ENCODE measurements at places on chromosomes 7 and 10.

DNA sequence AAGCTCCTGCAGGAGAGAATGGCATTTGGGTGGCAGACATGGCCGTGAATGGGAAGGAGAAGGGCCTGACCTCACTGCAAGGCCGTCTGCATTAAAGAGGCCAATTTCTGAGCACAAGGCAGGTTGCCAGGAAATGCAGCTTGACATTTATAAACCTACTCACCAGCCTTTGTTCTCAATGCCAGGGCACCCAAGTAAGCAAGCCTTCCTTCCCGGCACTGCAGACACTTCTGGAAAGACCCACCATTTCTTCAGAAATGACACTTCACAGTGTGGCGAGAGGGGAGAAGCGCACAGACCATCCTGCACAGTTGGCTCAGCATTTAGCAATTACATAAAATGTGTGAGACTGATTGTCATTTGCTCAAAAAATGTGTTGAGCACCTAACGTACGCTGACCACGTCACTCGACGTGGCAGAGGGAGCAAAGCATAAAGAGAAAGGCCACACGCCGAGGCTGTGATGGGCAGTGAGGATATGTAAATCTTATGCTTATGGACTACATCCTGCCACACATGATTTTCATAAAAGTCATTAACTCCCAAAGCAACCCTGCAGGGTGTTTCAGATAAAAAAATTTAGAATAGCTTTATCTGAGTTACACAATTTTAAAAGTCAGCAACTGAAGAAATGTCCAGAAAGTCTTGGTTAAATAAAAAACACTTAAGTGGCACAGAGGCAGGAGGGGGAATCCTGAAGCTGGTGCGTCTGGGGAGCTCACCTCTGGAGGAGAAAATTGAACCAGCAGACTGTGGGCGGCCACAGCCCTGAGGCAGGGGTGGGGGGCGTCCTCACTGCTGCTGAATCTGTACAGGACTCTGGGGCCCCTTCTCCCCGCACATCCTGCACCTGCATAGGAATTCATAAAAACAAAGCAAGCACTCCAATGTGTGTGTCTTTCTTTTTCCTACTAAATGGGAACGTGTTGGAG lies 543.8 kb downstream of the PTPRN2 start:
- DNase-seq, result no peak

- DNase-seq, result no peak
Observed at GRCh38 chr7:50346545-50347497, 42.3 kb downstream of the IKZF1 start.

DNA sequence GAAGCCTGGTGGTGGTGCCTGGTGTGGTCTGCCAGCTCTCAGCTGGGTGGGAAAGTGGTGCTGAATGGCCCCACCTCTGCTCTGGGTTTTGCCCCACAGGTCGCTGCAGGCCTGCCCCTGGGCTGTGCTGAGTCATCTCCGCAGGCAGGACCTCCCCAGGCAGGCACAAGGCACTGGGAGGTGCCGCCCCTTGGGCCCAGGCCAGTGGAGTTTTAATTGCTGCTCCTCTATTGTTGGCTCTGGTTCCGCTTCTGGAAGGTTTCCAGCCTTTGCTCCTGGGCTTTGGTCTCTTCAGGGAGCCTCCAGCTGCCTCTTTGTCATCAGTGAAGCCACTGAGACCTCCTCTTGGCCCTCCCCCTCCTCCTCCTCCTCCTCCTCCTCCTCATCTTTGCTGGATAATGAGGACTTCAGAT lies 180.3 kb upstream of the GRB10 start:
- peak; percentile 81 for DNase-seq

- no peak for DNase-seq
Observed at GRCh38 chr7:36546331-36546730, 156.7 kb downstream of the ANLN start.

- DNase-seq, result no peak
Observed at GRCh38 chr7:107999779-108000560, 3.0 kb downstream of the LAMB1 start.

GRCh38 chr7:77205706-77206105 lies 6.1 kb upstream of the FGL2 start:
- no peak for DNase-seq

DNA sequence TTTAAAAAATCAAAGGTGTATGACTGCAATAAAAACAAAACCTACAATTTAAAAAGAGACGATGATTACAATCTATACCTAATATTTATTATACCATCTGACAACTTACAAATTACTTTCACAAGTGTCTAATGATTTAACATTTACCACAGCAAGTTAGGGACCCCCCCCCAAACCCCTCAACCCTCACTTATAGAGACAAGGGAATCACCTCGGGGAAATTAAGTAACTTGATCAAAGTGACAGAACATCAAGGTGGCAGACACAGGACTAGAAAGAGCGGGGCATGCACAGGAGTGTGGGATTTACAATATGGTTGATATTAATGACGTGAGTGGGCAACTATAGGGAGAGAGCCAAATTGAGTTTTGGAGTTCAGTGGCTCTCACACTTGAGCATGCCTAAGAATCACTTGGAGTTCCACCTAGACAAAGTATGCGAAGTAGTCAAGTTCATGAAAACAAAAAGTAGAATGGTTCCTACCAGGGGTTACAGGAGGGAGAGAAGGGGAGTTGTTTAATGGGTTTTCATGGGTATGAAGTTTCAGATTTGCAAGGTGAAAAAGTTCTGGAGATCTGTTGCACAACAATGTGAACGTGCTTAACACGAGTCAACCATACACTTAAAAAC lies 43.4 kb downstream of the SGMS1 start:
- no peak for DNase-seq

DNA sequence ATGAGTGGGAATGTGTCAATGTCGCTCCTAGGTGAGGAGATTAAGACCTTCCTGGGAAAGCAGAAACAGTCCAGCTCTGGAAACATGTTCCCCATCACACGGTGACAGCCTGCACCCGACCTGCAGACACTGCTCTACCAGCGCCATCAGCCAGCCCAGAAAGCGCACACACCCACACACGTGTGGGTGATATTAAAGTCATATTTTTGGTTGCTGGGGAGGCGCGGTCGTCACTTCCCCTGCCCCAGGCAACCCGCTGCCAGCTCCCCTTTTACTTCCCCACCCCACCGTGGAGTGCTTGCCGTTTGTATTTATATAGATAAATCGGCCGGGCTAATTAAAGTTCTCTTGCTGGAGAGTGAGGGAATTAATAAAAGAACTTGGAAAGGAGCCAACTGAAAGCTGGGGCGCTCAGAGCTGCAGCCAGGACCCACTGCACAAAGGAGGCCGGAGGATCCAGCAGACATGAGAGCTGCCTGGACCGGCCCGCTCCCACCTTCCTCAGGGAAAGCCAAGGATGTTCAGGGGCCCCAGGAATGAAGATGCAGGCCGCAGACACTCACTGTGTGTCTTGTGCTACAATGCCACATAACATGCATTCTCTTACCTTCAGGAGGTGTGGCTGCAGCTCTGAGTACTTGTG lies 145.2 kb upstream of the UNC5B start:
- no peak for DNase-seq

GRCh38 chr7:64755865-64756264 lies 38.4 kb upstream of the ZNF138 start:
- DNase-seq, result no peak

DNA sequence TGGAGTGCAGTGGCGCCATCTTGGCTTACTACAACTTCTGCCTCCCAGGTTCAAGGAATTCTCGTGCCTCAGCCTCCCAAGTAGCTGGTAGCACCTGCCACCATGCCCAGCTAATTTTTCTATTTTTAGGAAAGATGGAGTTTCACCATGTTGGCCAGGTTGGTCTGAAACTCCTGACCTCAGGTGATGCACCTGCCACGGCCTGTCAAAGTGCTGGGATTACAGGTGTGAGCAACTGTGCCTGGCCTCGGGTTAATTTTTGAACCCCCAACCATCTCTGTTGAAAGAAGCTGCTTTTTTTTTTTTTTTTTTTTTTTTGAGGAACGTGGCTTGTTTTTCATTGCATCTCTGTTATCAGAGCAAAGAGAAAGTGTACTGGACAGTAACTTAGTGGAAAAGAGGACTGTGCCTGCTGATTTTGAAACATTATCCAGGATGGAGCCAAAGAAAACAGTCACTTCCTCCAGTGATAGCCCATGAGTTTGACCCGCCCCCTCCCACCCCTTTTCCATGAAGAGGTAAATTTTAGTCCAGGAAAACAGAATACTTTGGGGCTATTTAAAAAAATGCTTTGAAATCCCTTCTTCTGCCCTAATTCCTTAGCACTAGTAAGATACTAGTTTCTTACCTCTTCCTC lies 38.3 kb downstream of the WBP1L start:
- DNase-seq, result no peak

- no peak for DNase-seq
Observed at GRCh38 chr7:7585241-7585928, 18.7 kb downstream of the MIOS start.

- no peak for DNase-seq
Observed at GRCh38 chr7:34128762-34129161, 223.4 kb downstream of the BMPER start.

GRCh38 chr10:75466886-75467285 lies 35.5 kb downstream of the LRMDA start:
- DNase-seq, result no peak

DNA sequence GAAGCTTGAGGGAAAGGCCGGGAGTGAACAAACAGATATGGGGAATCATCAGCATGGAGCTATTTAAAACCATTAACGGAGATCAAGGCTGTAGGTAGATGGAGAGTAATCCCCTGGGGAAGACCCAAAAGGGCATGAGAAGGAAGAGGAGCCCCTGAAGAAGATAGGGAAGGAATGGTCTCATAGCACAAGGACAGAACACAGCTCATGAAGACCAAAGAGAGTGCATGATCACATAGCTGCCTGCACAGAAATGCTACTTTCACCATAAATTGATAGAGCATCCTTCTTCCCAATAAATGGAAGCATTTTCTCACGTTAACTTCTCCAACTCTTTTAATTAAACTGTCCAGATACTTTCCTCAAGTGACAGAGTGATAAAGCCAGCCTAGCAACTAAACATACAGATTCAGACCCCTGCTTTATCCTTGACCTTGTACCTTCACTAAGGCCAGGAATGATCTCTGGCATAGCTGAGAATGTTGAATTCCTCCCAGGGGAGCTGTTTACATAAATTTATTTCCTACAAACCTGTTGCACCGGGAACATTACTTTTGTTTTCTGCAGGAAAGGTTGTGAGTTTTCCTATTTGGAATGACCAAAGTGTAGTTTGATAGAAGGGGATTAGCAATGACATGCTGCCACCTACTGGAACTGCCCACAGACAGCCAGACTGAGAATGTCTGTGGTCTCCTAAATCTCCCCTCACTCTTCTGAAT lies 110.8 kb upstream of the LRGUK start:
- DNase-seq, result no peak

- DNase-seq, result no peak
Observed at GRCh38 chr10:43599333-43599732, 6.9 kb upstream of the ZNF485 start.

DNA sequence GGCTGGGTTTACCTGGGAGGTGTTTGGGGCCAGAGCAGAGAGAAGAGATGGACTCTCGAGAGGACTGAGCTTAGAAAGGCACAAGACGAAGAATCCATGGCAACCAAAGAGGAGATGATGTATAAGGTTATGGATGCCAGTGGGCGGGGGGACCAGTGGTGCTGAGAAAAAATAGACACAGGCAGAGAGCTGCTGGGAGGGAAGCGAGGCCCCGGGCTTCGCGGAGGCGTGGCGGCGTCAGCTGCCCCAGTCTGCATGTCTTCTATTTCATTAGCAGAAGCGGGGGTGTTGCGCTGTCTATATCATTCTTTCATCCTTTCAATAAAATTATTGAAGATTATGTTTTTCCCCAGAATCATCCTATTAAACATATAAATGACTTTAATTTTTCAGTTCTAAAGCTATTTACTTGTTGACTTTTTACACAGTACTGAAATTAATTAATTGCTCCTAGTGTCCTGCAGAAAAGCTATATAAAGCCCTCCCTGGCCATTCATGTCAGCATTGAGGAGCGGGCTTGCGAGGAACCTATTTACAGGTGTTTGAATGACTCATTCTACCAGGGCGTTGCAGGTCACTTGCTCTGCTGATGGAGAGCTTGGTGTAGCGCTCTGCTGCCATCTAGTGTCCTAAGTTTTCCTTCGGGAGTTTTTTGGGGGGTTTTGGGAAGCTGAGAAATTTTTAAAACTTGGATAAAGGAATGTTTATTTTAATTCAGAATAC lies 42.9 kb upstream of the BHLHA15 start:
- DNase-seq, result no peak

- DNase-seq, result no peak
Observed at GRCh38 chr7:69429911-69430383, 168.3 kb upstream of the AUTS2 start.

- no peak for DNase-seq
Observed at GRCh38 chr7:157432541-157432956, 95.7 kb downstream of the DNAJB6 start.

- no peak for DNase-seq
Observed at GRCh38 chr10:126475074-126475691, 86.9 kb upstream of the ADAM12 start.

DNA sequence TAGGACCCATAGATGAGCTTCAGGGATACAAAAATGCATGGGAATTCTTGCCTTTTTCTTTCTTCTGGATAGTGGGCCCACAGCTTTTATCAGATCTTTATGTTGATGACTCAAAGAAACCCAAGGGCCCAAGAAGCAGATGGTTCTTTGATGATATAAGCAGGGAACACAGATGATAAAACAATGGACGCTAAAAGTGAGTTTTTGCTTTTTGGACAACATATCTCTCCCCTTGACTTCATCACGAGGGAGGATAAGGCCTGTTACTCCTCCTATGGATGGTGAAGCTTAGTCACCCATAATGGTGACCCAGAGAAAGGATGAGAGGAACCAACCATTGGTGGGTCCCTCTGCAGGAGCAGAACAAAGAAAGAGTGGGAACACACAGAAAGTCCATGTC lies 6.5 kb upstream of the OGA start:
- DNase-seq, result no peak

- no peak for DNase-seq
Observed at GRCh38 chr10:96584035-96584434, 2.8 kb downstream of the TM9SF3 start.

- DNase-seq, result no peak
Observed at GRCh38 chr7:135147899-135148721, at the start of gene TMEM140. Gene TMEM140 (plus strand): TSS chr7:135148072. CDS start chr7:135164442, 16,370 bp downstream.

DNA sequence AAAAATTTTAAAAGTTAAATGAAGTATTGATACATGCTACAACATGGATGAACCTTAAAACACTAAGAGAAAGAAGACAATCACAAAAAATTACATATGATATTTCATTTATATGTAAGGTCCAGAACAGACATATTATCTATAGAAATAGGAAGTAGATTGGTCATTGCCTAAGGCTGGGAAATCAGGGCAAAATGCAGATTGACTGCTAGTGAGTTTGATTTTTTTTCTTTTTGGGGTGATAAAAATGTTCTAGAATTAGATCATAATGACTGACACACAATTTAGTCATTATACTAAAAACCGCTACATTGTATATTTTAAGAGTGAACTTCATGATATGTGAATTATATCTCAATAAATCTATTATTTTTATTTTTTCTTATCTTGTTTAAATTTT lies 88.3 kb downstream of the CPEB3 start:
- no peak for DNase-seq

- DNase-seq, result no peak
Observed at GRCh38 chr7:134820295-134820694, 40.9 kb downstream of the CALD1 start.

Data from GOT3 (cell line).